Activated CD8-positive, alpha-beta memory T cell treated with anti-CD3 and anti-CD28 coated beads for 4 hours (primary cell): ENCODE measurements at places on chromosomes 7 and 10.

DNA sequence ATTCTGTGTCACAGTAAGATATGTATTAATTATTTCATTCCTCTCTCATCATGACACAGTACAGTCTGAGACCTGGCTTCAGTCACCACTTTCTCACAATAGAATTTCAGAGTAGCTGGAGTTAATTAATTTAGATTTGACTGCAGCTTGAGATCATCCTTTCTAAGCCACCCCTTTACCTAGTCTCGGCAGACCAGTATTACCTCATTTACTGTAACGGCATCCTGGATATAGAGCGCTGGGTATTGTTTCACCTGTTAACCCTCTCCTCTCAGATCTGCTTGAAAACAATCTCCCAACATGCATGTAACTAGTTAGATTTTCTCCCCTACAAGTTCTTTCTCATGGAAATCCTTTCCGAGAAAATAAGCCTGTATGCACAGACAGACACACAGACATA lies 1057.5 kb downstream of the GATA3 start:
- no peak for DNase-seq

- no peak for DNase-seq
These were observed 158.8 kb upstream of the CHST15 start for GRCh38 chr10:124252097-124252715.

- DNase-seq, result no peak
These were observed 401.1 kb upstream of the NFE2L3 start for GRCh38 chr7:25750744-25751508.

DNA sequence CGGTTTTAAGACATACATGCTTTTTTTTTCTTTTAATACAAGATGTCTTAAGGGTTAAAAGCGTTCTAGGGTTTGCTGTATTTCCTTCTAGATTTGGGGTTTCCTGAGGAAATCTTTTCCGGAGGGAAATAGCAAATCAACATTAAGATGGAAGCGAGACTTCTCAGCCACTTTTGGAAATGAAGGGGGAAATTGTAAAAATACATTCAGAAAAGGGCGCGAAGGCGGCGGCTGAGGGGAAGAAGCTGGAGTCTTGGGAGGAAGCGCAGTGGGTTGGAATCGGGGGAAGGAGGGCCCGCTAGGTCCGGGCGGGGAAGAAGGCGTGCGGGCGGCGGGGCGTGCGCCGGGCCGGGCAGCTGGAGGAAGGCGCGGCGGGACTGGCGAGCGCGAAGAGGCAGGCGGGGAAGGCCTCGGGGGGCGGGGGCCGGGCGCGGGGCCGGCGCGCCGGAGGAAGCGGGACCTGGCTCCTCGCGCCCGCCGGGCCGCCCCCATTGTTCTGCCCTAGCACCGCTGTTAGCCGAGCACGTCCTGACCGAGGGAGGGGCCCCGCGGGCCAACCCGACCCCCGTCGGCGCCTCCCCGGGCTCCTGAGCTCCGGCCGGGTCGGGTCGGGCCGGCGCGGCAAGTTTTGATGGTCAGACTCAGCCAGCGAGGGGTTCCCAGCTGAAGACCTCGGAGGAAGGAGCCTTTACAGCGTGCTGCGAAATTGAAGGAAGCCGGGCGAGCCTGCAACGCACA lies 1.5 kb upstream of the SKIDA1 start:
- DNase-seq, result no peak

- no peak for DNase-seq
These were observed 241.5 kb upstream of the PITRM1 start for GRCh38 chr10:3413937-3414666.
